ENCODE measurements at places on chromosomes 3 and 15.

- DNase-seq = no peak
These were observed 3.2 kb downstream of the IL17RD start for GRCh38 chr3:57161915-57162314.

- DNase-seq = peak; percentile 94
These were observed at the start of gene PPP1R2 for GRCh38 chr3:195542698-195543499. Gene PPP1R2 (minus strand): TSS chr3:195543325. CDS start chr3:195543025, 300 bp downstream.

GRCh38 chr3:112848196-112848595 lies 1.5 kb upstream of the CD200R1L start:
- no peak for DNase-seq

GRCh38 chr15:60674704-60675395 lies 195.9 kb upstream of the ICE2 start:
- DNase-seq = no peak

- no peak for DNase-seq
These were observed 23.1 kb upstream of the SLC28A2 start for GRCh38 chr15:45228931-45229330.

DNA sequence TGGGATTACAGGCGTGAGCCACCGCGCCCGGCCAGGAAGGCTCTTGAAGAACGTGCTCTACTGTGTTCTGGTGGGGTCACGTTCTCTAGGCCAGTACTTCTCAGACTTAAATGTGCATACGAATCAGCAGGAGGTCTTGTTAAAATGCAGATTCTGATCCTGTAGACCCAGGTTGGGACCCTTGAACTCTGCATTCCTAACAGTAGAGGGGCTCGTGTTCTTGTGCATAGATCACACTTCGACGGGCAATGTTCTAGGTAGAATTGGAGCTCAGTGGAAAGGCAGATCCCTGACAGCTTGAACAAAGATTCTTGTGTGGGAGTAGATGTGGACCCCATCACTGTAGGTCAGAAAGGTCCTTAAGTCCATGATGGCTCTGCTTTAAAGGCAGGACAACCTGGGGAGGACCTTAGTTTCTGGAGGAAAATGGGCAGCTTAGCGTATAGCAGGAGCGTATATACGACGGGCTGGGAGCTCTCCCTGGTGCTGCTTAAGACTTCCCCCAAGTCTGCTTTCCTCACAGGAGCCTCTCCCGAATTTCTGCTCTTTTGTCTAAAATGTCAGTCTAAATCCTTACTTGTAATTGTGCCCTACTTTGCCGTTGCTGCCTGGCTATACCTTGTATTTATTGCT lies 16.9 kb upstream of the FAM81A start:
- no peak for DNase-seq

DNA sequence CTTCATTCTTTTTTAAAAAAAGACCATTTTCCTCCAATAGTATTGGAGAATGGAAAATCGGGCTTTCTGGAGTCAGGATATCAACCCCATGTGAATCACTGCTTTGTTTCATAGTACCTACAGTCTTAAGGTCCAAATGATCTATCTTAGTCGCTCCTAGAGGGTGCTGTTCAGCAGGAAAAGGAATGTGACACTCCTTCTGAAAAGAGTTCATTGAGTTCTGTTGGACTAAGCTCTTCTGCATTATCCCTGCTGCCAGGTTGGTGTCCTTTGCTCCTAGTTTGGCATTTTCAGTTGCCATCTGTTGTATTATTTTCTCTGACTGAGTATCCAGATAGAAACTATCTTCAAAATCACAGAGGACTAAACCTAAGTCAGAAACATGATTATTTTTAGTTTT lies 57.2 kb downstream of the POLQ start:
- DNase-seq = no peak

- no peak for DNase-seq
These were observed 29.6 kb downstream of the MYL3 start for GRCh38 chr3:46833346-46834300.

DNA sequence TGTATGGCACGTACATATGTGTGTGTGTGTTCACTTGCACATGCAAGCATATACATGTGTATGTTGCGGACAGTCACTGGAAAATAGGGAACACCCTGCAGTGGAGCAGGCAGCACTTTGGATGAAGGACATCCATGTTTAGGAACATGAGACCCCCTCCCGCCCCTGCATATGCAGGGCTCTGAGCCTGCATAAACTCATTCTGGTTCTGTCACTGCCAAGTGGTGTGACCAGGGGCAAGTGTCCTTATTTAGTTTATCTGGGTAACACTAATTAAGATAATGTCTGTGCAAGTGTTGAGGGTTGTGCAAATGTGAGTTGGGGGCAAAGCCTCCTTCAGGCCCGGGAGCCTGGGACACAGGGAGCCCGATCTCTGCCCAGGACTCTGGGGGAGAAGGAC lies 105.7 kb downstream of the CORO2B start:
- DNase-seq = no peak

GRCh38 chr3:185058796-185059195 lies 94.1 kb downstream of the C3orf70 start:
- no peak for DNase-seq

DNA sequence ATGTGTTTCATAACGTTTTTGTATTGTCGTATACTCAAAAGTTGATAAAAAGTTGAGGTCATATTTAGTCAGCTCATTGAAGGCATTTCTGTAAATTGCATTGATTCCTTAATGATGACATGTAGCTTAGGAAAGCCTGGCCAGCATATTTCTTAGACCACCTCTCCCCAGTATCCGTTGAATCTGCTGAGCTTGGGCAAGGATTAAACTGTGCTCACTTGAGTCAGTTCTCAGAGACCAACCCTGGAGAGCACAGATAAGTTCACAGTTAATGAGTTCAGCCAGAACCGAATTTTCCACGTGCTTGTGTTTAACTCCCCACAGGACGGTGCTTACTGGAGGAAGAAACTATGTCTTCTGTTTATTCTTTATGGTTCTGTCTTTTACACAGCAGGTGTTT lies 132.7 kb downstream of the SLC25A26 start:
- no peak for DNase-seq

GRCh38 chr3:142876417-142876816 lies 12.5 kb downstream of the PCOLCE2 start:
- no peak for DNase-seq
